Hematopoietic multipotent progenitor cell treated with erythropoietin and hydrocortisone succinate and interleukin-3 and kit ligand, for 6 days (in vitro differentiated cells): ENCODE measurements at places on chromosomes 1 and 21.

- DNase-seq: peak; percentile 36
Measured at GRCh38 chr1:7810395-7810794, 26.3 kb downstream of the PER3 start.

DNA sequence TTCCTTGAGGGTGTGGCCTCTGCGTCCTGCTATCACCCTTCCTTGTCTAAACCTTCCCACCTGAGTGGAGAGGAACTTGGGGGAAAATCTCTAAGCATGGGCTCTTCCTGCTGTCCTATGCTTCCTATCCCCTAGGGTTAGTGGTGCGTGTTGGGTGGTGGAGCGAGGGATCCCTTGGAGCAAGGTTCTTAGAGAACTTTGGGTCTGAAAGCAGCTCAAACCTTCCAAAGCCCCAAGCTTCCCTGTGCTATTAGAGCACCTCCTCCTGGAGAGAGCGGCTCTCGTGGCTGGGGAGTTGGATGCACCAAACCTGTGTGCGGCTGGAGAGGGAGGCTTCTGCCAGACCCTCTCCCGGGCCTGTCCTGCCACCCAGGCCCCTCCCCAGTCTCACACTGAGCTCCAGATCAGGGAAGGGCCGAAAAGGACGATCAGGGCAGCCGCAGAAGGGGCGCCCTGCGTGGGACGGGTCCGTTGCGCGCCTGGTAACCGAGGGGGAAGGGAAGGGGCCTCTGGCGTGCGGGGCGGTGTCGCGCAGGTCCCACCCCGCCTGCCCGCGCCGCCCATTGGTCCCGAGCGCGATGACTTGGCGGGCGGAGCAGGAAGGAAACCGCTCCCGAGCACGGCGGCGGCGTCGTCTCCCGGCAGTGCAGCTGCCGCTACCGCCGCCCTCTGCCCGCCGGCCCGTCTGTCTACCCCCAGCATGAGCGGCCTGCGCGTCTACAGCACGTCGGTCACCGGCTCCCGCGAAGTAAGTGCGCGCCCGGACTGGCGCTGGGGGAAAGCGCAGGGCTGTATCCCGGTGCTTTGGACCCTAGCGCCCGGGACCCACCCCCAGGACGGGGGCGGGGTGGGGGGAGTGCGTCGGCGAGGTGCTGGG is at the start of gene SH3BGRL3:
Gene SH3BGRL3 (plus strand): TSS at position 631 of the 877 bp plus-strand sequence. CDS start 70 bp downstream, at position 701.
- peak; percentile 92 for DNase-seq

- DNase-seq: no peak
Measured at GRCh38 chr1:7493711-7494454, 277.2 kb upstream of the VAMP3 start.

DNA sequence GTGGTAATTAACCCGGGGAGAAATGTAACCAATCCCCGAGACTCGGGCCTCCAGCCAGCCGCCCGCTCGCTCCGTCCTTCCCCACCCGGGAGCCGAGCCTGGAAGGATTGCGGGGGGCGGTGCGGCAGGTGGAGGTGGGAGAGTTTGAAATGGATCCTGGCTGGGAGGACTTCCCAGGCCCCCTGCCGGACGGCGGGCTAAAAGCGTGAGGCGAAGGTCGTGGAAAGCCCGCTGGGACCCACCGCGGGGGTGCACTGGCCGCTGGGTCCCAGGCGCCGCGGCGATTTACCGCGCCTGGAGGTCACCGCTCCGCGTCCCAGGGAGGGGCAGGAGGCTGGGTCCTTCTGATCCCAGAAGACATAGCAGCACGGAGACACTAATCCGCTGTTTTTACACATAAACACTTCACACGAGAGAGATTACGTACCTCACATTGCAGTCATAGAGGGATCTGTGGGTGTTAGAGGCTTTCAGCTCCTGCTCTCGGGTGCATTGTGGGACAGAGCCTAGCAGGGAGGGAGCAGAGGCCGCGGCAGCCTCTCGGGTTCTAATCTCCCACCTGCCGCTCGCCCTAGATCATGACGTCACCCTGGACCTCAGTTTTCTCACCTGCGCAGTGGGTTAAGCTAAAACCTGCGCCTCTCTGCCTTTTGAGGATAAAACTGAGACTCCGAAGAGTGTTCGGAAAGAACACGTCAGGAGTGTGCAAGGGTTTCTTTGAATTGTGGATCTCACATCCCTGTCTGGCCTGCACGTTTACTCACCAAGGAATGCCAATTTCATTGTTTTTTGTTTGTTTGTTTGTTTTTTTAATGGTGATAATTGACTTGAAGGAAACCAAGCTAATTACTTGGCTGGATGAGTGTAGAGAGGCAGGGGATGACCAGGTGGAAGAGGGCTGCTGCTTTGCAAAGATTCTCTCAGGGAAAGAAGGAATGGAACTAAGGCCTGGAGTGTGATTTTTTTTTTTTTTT is 17.1 kb upstream of the TMEM9 start:
- peak; percentile 58 for DNase-seq

GRCh38 chr1:177976596-177976995 is 6.7 kb upstream of the SEC16B start:
- DNase-seq: no peak

GRCh38 chr1:14615549-14616218 is 17.2 kb downstream of the KAZN start:
- DNase-seq: no peak

- no peak for DNase-seq
Measured at GRCh38 chr1:212366901-212367300, 47.8 kb downstream of the PACC1 start.
